ENCODE measurements at places on chromosomes 5 and 9.

DNA sequence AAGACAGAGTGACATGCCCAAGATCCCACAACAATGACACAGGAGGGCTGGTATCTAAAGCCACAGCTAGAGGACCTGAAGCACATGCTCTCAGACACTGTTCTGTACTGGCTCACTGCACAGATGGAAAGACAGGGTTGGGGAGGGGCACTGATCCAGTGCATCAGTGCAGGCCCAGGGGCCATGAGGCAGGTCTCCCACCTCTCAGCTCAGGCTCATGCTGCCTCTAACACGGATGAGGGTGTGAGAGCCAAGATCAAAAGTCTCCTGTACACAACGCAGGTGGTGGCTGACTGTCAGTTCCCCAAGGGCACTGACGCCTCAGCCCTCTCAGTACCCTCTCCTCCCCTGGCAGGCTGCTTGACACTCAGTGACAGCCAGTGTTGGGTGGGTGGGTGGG is 10.9 kb downstream of the RAPGEF1 start:
- no peak for DNase-seq

DNA sequence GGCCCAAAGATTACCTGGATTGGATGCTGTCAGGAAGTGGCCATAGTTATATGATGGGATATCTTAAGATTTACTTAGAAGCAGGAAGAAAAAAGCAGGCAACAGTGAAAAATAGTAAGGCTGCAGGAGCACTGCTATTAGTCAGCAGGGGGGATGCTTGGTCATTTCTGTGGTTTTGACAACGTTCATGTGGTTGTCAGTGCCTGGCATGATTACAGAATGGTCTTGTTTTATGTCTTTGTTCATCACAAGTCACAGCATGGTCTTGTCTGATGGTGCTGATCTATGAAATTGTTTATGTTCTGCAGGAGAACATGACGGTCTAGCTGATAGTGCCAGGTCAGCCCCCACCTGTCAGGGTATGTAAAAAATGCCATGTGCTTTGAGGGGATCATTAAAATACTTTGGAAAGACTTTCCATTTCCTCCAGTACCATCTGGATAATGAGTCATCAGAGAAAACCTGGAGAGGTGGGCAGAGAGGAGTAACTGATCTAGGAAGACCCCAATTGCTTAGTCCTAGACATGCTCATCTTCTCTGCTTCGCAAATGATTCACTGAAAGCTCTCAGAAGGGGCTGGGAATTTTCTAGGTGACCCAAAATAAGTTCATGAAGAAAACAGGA is 48.5 kb downstream of the PLGRKT start:
- peak; percentile 48 for DNase-seq

DNA sequence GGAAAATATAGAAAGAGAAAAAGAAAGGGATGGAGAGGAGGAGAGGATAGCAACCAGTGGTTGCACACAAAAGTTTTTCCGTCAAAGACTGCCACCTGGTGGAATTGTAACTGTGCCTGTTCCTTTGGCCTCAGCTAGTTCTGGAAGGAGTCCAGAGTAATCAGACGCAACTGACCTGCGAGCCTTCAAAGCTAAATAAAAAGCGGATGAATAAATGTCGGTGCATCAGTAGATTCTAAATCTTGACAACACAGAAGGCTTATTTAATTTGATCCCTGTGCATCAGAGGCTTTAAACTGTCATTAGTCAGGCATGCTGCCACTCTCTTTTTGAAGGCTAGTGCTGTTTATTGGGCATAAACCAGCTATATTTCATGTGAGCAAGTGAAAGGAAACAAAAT is 132.9 kb upstream of the ACO1 start:
- peak; percentile 79 for DNase-seq

GRCh38 chr5:55857247-55857640 is 6.1 kb downstream of the IL31RA start:
- no peak for DNase-seq

DNA sequence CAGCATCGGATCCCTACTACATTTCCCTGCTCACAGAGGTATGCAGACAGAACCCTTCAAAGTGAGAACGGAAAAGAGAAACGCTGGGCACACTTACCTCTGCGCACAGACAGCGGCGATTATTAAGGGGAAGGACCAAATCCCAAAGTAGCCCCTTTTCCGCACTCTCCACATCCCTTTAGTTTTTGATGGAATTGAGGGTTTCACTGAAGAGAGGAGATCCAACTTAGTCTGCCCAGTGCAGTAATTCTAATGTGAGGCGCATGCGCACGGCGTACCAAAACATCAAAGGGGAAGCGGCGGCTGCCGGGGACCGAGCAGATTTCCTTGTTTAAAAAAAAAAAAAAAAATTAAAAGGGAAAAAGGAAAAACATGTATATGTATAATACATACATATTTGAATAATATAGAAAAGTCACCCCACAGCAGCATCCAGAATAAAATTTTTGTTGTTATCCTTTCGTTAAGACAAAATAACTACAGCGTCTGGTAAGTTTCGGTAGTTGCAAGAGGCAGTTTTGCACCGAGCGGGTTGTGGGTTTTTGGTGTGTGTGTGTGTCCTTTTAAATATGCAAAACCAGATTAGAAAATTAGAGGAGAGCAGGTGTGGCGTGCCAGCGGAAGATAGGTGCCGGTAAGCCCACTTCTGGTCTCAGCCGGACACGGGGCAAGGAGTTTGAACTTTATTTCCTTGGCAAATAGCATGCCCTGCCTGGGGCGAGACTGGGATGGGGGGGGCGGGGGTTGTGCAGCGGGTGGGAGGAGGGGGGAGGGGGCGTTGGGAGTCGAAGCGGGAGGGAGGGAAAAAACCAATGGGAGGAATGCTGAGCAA is at the start of gene GABRB2:
Gene GABRB2 (minus strand): TSS at position 256 of the 832 bp plus-strand sequence. CDS start 82 bp downstream, at position 174.
- DNase-seq: no peak

DNA sequence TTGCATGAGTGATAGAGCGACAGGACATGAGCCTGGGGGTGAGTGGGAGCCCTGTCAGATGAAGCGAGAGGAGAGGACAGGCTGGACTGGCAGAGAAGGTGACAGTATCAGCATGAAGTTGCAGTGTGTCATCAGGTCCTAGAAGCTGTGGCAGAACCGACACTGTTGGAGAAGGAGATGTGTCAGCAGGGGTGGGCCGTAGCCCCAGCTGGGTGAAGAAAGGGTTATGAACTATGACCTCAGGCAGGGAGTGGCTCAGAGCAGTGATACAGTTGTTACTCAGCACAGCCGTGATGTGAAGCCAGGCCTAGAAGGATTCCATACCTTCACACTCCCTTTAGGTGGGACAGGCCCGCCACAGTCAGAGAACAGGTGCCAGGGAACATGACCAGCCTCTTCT is 7.6 kb downstream of the PCYOX1L start:
- DNase-seq: no peak

DNA sequence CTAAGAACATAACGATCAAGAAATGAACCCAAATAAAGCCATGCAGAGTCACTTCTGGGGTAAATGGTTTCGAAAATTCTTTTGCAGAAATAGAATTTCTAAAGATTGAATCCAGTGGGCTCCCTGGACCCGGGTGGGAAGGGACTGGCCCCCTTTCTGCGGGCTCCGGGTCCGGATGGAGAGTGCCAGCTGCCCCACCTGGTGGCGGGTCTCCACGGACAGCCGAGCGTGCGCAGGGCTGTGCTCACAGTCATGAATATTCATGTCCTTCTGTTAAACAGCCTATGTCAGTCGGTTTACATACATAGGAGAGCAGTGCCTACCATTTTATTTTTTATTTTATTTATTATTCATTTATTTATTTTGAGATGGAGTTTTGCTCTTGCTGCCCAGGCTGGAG is 4.7 kb upstream of the PPP1R26 start:
- no peak for DNase-seq

DNA sequence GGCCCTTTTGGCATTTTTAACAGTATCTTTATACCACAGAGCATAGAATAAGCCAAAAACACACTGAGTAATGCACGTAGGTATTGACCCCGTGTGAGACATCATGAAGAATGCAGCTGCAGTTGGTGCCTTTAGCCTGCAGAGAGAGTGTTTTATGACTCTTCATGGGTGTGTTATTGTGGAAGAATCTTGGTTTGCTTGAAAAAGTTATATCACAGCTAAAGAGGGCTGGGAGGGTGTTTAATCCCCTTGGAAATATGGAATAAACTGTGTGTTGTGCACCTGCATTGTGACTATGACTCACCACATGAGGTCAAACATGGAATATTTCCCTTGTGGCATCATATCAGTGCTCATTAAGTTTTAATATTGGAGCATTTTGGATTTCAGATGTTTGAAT is 458.7 kb downstream of the CDH9 start:
- DNase-seq: no peak

GRCh38 chr9:88664773-88665172 is 129.8 kb downstream of the NXNL2 start:
- no peak for DNase-seq

GRCh38 chr9:132768932-132769905 is 99.0 kb downstream of the GTF3C4 start:
- peak; percentile 30 for DNase-seq

- DNase-seq: no peak
Observed at GRCh38 chr5:61160497-61160896, 1.8 kb downstream of the SMIM15 start.

DNA sequence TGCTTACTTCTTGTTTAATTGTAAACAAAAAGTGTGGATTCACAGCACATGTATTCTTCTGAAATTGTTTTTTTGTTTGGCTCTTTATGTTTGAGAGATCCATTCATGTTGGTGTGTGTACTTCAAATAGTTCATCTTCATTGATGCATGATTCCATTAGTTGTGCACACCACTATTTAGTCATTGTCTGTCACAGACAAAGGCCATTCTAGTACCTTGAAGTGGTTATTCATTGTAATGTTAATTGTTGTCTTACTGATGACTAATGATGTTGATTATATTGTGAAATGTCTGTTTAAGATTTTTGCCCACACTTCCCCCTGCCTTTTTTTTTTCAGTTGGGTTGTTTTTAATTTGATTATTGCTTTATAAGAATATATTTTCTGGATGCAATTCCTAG is 391.3 kb downstream of the DIRAS2 start:
- no peak for DNase-seq

- no peak for DNase-seq
Observed at GRCh38 chr9:68733021-68733405, 28.0 kb downstream of the PIP5K1B start.
